ENCODE measurements at places on chromosomes 3 and 15.
A peak's percentile ranks its signal among the peaks of the same experiment; 100 is the strongest.

- no peak for DNase-seq
These were observed 19.6 kb downstream of the GALK2 start for GRCh38 chr15:49189631-49190030.

GRCh38 chr15:82921242-82921641 is 31.3 kb downstream of the HOMER2 start:
- DNase-seq = no peak

DNA sequence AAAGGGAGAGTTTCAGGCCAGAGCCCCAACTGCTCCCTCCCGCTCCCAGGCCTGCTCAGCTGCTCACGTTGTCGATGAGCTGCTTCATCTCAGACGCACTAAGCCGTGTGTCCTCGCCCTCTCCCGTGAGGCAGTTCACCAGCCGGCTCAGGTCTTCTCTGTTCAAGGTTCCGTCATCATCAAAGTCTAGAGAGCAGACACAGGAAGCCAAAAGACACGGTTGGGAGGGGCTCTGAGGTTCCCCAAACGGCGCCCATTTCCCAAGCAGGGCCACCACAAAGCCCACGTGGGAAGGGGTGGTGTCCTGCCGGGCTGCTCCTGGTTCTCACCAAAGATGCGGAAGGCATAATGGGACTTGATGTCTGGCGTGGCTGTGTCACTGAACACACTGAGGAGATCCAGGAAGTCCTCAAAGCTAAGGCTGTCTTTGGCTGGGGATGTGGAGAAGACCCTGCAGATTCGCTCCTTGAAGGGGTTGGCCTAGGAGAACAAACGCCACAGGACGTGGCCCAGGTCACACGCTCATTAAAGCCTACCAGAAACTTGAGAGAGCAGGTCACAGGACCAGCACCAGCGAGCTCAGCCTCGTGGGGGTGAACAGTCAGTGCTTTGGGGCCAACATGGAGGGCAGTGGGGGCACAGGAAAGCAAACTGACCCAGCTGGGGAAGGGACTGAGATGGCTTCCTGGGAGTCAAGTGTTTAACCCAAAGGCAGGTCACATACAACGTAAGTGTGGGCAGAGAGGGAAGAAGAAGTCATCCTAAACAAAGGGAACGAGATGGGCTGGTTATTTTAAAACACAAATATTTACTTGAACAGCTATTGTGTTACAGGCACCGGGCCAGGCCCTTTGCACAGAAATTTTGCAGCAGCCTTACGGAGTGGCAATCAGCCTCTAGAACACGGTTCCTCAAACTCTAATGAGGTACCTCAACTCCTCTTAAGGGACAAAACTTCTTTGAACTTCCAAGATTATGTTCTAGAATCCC is 2.4 kb downstream of the CIB1 start:
- DNase-seq = no peak

DNA sequence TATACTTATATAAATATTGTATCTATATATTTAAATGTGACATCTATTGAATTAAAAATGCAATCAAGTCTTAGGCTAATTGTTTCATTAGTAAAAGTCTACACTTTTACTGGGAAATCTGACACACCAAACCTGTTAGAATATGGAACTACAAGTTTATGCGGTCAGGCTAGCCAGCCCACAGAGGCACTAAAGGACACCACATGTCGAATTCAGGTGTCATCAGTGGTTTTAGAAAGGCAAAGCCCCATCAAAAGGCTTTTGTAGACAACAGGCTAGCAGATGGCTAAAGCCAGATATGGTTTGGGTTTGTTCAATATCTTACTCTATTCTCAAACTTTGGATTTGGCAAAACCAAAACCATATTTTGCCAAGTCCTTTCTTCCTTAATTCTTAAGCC is 411.0 kb downstream of the MECOM start:
- no peak for DNase-seq

- no peak for DNase-seq
These were observed 152.9 kb upstream of the TGFBR2 start for GRCh38 chr3:30453360-30454039.

GRCh38 chr3:51949121-51949520 is 6.1 kb upstream of the GPR62 start:
- DNase-seq = no peak

DNA sequence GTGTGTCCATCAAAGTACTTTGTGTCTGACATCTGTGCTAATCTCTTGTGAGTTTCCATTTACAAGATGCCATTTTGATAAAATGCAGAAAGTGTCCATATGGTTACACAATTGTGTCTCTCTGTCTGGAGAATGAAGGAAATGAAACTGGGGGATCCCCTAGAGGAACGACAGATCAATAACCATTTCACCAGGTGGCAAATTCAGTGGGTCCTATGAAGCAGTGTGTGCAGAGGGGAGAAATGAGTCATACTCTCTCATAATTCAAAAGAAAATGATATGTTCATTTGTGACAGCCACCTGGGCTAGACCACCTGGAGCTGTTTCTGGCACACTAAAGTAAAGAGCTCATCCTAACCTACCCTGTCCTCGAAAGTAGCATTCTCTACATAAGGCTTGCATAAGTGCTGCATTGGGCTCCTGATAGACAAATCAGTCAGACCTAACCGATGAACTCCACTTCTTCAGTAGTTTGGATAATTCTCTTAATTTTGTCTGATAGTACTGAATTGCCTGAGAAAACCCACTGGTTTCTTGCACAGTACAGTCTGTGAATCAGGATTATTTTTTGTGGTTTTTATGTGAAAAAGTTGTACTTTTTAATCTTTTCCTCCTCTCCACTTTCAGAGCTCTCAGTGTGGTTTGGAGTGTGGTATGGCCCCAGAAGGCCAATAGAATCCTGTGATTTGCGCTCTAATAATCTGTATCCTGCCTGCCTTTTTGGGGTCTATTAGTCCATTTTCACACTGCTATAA is 10.3 kb upstream of the CD47 start:
- DNase-seq = no peak

DNA sequence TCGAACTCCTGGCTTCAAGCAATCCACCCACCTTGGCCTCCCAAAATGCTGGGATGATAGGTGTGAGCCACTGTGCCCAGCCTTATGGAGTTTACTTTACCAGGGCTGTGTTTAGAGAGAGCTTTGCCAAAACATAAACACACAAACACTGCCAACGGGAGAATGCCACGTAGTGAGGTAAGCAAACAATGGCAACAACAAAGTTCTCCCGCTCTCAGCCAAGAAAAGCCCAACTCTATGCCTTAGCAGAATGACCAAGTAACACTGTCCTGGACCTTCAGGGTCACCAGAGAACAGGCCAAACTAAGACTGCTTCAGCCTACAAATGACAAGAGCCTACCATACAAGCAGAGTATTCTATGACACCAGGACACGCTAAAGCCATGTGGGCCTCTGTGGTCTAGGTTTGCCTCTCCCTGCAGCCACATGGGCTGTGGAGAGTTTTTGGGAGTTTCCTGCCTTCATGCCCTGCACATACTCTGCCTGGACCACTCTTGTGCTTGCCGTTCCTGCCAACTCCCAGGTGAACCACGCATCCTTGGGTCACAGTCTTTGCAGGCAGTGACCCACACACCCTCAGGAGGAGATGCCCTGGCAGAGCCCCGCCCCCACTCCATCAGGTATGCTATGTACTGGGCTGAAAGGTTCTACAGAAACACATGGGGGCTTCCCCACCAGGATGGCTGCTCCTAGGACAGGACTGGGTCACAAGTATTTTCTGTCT is 21.6 kb upstream of the CNBP start:
- no peak for DNase-seq

DNA sequence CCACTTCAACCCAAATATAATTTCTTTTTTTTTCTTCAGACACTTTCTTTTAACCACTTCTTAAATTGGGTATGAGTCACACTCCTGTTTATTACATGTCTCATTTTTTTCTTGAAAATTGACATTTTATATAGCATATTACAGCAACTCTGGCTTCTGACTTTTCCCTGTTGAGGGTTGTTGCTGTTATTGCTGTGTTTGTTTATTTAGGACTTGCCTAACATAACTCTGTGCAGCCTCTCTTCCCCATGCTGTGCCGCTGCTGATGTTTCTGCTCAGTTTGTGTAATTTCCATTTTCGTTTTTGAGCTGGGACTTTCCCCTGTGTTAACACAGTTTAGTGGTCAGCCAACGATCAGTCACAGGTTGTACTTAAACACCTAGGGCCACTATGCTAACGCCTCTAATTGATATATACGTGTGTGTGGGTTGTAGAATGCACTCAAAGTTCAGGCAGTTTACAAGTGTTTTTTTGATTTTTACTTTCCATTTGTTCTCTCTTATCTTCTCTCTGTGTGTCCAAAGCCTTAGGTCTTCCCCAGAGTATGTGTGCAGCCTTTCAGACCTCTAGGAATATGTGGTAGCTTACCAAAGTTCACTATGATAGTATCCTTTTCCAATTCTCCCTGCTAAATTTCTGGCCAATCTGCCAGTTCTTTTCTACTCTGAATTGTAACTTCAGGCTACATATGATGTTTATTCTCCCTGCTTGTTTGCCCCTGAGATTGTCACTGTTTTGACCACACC is 337.2 kb downstream of the ZBTB20 start:
- peak; percentile 16 for DNase-seq

- no peak for DNase-seq
These were observed 18.7 kb downstream of the TGM4 start for GRCh38 chr3:44893097-44893496.

DNA sequence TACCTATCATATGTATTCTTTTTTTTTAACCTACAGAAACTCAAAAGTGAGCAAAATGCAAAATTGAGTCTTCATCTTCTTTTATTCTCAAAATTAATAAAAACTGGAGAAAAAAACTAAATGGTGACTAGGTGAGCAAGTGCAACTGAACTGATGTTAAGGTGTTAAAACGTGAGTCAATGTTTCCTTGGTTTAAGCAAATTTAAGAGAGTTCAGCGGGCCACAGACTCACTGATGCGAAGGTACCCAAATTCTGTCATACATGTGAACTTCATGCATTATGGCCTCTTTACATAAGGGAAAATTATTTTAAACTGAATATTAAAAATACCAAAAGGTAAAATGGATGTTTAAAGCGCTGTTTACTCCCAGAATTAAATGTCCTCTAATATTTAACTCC is 206.6 kb downstream of the FOXP1 start:
- DNase-seq = no peak

DNA sequence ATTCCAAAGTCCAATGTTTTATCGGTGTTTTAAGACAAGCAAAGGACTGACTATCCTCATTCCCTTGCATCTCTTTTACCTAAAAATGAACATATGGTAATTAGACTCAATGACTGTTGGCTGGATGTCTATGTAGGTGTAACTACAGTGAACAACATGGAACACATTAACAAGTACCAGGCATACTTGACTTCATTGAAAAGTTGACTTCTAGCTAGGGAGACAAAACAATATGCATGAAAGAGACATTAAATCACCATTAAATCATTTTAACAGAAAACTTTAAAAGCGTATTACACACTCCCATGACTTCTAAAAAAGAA is 34.3 kb upstream of the ANPEP start:
- no peak for DNase-seq

GRCh38 chr15:47727676-47728075 is 10.4 kb downstream of the SEMA6D start:
- no peak for DNase-seq

DNA sequence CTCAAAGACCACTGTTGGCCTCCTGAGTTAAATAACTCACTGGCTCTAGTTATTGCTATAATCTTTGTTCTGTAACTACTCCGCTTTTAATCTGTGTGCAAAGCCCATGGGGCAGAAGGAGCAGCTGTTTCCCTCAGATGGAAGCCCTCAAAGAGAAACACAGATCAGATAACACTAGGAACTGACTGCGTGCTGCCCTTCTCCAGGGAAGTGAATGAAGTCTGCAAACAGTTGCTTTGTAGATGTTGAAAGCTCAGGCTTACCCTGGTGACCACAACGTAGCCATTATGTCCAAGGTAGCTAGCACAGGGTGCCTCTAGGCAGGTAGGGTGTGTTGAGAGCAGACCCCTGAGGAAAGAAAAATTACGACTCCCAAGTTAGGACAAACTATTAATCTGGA is 152.3 kb upstream of the STAC start:
- no peak for DNase-seq

GRCh38 chr15:89385596-89386331 is 51.1 kb upstream of the POLG start:
- no peak for DNase-seq

DNA sequence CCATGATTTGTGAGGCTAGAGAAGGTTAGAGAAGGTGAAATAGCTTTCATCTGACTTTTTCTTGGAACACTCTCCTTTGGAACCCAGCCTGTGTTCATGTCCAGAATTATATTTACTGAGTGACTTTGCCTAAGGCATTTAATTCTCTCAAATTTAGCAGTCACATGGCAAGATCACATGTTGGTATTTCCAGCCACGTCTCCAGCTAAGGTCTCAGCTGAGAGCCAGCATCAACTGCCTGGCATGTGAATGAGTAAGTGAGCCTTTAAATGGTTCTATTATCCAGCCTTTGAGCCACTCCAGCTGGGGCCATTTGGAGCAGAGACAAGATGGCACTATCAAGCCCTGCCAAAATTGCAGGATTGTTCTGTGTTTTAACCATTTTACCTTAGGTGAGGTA is 130.2 kb upstream of the SGO1 start:
- no peak for DNase-seq

GRCh38 chr3:122919291-122919610 is 108.3 kb downstream of the SEMA5B start:
- no peak for DNase-seq

GRCh38 chr3:14605744-14606143 is 45.8 kb upstream of the CCDC174 start:
- DNase-seq = no peak

- DNase-seq = no peak
These were observed 5.4 kb upstream of the MASP1 start for GRCh38 chr3:187296911-187297310.

- DNase-seq = no peak
These were observed 17.8 kb downstream of the ALPK3 start for GRCh38 chr15:84834969-84835368.

DNA sequence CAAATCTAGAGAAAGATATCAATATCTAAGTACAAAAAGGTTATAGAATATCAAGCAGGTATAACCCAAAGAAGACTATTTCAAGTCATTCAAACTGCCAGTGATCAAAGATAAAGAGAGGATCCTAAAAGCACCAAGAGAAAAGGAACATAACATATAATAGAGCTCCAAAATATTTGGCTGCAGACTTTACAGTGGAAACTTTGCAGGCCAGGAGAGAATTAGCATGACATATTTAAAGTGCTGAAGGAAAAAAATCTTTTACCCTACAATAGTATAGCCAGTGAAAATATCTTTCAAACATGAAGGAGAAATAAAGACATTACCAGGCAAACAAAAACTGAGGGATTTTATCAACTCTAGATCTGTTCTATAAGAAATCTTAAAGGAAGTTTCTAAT is 254.3 kb upstream of the ARHGEF26 start:
- no peak for DNase-seq

GRCh38 chr15:44811337-44811736 is 75.0 kb downstream of the TRIM69 start:
- DNase-seq = no peak

- DNase-seq = no peak
These were observed 57.8 kb upstream of the KY start for GRCh38 chr3:134708671-134709070.

- no peak for DNase-seq
These were observed 342.9 kb downstream of the IL20RB start for GRCh38 chr3:137300703-137301102.

All from HuH-7.5 (cell line).